ENCODE measurements at places on chromosomes 6 and 20.

- DNase-seq, result no peak
Measured at GRCh38 chr6:130574146-130574545, 208.3 kb downstream of the TMEM200A start.

- no peak for DNase-seq
Measured at GRCh38 chr6:162242915-162243314, 484.7 kb downstream of the PRKN start.

- no peak for DNase-seq
Measured at GRCh38 chr20:36507746-36508145, 33.6 kb upstream of the MYL9 start.

GRCh38 chr6:34053721-34054120, 92.2 kb downstream of the GRM4 start:
- DNase-seq, result no peak

- DNase-seq, result no peak
Measured at GRCh38 chr20:58986968-58987517, 6.0 kb downstream of the NELFCD start.

- DNase-seq, result no peak
Measured at GRCh38 chr6:155528982-155529453, 73.4 kb upstream of the NOX3 start.

DNA sequence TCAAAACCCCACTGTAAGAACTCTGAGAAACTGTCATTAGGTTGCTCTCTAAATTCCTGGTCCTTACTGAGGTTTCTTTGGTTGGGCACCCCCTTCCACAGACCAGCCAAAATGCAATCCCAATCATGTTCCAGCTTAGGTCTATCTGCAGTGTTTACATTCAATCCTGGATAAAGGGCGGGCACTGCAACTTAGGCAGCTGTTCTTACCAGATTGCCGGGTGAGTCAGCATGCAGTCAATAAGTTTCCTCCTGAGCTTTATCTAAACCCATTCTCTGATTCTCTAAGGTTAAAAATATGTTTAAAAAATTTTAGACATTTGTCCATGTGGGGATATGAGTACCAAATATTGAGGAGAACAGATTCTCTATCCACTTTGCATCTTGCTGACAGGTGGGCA, 197.8 kb downstream of the HAO1 start:
- DNase-seq, result no peak

DNA sequence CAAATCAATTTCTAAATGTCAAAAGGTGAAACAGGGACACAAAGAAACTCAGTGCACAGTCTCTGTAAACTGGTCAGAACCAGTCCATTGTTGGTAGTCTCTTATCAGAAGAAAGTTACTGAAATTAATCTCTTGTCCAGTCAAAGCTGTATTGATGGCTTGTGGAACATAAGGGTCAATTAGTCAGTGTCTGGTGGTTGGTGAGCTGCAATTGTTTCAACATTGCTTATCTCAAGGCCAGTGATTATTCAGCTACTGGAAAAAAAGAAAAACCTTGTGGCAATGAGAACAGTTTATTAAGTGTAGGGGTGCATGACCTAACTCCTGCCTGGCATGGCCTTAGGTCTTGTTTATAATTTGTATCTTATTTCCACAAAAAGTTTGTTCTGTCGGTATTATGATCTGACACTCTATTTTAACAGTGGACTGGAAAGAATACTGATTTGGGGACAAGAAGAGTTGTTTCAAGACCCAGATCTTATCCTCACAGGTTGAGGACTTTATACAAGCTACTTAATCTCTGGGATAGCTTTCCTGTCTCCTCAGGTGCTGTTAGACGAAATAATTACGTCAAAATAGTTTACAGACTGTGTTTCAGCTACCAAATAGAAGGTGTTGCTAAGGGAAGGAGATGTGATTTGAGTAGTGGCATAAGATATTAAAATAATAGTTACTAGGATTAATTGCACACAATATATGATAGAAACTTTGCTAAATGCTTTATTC, 520.0 kb upstream of the IRAK1BP1 start:
- no peak for DNase-seq
